Stimulated activated naive CD4-positive, alpha-beta T cell (primary cell): ENCODE measurements at places on chromosomes 4 and X.

GRCh38 chr4:124918559-124919122 lies 206.1 kb upstream of the ANKRD50 start:
- DNase-seq: no peak

DNA sequence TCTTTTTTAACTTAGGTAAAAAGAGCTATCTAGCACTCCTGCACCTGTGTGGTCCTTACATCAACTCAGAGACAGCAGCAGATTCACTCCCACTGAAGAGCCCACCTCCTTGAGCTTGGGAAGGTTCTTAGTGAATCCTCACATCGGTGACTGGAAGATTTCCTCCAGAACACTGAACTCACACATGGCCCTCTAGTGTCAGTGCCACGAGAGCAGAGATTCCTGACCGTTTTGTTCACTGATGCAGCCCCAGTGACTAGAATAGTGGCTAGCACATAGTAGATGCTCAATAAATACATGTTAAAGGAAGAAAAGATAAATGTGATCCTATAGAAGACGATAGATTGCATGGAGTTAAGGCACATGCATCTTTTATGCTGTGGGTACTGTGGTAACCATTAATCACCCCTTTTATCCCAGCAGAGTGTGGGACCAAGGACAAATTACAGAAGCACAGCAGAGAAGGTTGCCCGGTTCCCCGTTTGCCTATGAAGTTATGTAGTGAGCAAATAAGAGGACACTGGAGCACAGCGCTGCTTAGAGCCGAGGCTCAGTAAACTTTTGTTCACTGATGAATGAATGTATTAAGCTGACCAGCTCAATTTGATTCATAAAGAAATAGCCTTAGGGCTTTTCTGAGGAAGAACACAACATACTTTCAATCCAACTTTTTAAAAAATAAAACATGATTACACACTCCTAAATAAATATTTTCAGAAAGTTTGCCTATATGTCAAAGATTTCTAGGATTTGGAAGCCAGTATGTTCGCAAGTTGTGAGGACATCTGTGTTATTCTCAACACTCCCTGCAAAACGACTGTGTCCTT lies 8.7 kb downstream of the GASK1B start:
- no peak for DNase-seq

- DNase-seq: no peak
These were observed 5.9 kb downstream of the ADD1 start for GRCh38 chr4:2849267-2850152.

GRCh38 chr4:172344308-172344938 lies 531.2 kb downstream of the GALNTL6 start:
- no peak for DNase-seq

- no peak for DNase-seq
These were observed 245.9 kb downstream of the IDS start for GRCh38 chrX:149259241-149259640.

DNA sequence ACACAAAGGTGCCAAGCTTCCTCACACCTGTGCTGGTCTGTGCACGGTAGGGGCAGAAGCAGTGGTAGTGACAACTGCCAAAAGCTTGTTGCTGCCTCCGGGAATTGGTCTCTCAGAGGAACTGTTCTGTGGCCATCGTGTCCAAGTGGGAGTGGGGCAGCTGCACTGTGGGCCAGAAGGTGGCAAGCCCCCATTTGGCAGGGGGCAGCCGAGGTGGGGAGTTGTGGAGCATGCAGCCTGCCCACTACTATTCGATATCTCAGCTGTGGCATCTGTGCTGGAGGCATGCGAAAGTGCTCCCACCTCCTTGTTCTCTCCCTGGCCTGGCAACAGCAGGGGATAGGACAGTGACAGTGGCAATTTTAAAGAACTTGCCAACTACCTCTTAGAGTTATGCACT lies 192.8 kb downstream of the TBX22 start:
- DNase-seq: no peak

GRCh38 chrX:15299941-15300851 lies 15.2 kb downstream of the ASB11 start:
- no peak for DNase-seq

- DNase-seq: no peak
These were observed 57.7 kb downstream of the NAT8L start for GRCh38 chr4:2116687-2117400.

- no peak for DNase-seq
These were observed 87.2 kb upstream of the MYOZ2 start for GRCh38 chr4:119048446-119048845.

GRCh38 chrX:131273011-131273410 lies 16.1 kb downstream of the IGSF1 start:
- no peak for DNase-seq

DNA sequence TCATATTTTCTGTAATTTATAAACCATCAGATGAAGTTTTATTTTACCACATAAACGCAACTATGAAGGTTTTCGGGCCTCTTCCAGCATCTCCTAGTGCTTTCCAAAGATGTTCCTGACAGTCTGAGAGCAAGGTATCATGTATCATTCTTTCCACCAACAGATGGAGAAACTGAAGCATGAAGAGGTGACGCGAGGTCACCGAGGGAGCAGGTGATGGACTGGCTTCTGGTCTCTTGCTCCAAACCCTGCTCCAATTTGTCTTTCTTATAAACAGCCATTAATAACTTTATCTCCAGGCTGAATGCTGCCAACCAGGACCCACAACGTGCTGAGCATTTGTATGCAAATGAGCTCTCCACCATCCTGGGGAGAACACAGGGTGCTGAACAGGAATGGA lies 86.3 kb upstream of the MAML3 start:
- no peak for DNase-seq

GRCh38 chr4:125891597-125892258 lies 577.0 kb downstream of the FAT4 start:
- no peak for DNase-seq

DNA sequence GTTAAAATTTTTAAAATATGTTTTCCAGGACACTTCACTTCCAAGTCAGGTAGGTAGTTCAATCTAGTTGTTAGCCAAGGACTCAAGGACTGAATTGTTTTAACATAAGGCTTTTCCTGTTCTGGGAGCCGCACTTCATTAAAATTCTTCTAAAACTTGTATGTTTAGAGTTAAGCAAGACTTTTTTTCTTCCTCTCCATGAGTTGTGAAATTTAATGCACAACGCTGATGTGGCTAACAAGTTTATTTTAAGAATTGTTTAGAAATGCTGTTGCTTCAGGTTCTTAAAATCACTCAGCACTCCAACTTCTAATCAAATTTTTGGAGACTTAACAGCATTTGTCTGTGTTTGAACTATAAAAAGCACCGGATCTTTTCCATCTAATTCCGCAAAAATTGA lies 49.7 kb downstream of the XIAP start:
- no peak for DNase-seq

DNA sequence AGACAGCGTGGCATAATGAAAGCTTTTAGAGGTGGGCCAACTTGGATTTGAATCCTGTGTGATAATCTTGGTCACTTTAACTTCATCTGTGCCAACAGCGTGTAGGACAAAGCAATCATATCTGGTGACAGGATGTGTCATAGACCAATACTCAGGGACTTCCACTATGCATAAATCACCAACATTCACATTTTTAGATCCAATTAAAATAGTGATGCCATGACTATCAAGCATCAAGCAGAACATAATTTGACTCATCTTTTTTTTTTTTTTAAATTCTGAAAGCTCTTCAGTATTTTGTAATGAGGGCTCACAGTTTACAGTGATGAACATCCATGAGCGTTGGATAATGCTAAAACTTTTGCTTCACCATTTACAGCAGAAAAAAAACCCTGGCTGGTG lies 27.3 kb upstream of the RAPGEF2 start:
- DNase-seq: no peak

DNA sequence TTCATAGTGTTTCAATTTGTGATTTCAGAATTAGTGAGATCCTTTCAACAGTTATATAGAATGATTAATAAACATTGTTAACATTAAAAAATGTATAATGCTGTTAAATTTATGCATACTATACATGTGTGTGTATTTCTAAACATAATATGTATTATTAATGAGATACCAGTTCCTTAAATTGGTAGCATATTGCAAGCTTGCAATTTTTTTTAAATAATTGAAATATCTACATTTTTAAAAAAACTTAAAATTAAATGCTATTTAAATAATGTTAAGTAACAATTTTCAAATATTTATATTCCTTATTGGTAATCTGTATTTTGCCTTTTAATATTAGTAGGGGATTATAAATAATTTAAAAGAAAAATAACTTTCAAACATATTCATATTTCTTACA lies 1479.5 kb upstream of the PCDH7 start:
- no peak for DNase-seq

GRCh38 chr4:172652369-172652768 lies 516.2 kb upstream of the GALNT7 start:
- DNase-seq: no peak

GRCh38 chr4:119329835-119330620 lies 8.1 kb upstream of the FABP2 start:
- no peak for DNase-seq

- DNase-seq: no peak
These were observed 586.8 kb upstream of the PITX2 start for GRCh38 chr4:111209706-111210105.

GRCh38 chr4:123168812-123169211 lies 227.8 kb upstream of the SPRY1 start:
- no peak for DNase-seq

DNA sequence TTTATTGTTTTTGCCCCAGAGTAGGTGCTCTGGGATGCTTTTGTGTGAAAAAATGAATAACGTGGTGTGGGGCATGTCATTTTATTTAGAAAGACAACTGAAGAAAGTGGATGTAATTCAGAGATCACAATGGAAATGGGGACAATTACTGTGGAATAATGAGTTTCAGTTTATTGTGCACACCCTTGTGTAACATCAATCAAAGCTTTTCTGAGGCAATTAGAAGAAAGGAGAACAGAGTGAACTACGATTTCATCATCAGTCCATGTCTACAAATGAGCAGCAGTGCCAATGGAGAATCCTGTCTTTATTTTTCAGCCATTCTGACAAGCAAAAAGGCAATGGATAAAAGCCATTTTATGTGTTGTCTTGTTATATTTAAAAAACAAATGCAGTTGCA lies 339.2 kb downstream of the TMA16 start:
- DNase-seq: no peak

GRCh38 chr4:114193624-114194399 lies 214.4 kb upstream of the ARSJ start:
- DNase-seq: no peak

- no peak for DNase-seq
These were observed 33.0 kb upstream of the CPLX1 start for GRCh38 chr4:858831-859451.

GRCh38 chr4:1009542-1010394 lies 1.7 kb upstream of the FGFRL1 start:
- peak; percentile 76 for DNase-seq

DNA sequence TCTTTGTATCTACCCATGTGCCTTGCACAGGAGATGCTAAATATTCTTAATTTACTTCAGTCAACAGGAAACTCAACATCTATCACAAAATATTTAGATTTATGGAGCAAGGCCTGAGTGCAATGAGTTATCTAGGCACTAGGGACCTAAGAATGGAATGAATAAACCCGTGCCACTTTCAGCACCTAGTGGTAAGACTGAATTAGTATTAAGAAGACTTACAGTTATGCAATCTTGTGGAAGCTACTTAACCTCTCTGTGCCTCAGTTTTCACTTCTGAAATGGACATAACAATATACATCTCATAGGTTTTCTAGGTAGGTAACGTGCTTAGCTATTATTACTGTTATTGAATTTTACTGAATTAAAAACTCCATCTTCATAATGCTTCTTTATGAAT lies 144.6 kb upstream of the MAP3K15 start:
- DNase-seq: no peak

GRCh38 chr4:61254406-61254805 lies 54.3 kb downstream of the ADGRL3 start:
- DNase-seq: no peak

DNA sequence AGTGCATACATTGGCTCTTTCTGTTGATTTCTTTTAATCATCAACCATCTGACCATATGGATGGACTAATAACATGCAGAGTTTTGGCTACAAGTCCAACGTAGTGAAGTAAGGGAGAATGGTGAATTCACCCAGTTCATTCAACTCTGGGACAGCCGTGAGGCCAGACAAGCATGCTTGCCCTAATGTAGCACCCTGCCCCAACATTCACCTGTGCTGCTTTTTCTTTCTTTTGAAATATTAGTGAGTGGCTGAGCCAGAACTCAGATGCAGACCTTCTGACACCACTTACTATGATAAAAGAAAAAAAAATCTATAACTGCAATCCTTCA lies 17.5 kb downstream of the ARSJ start:
- no peak for DNase-seq

DNA sequence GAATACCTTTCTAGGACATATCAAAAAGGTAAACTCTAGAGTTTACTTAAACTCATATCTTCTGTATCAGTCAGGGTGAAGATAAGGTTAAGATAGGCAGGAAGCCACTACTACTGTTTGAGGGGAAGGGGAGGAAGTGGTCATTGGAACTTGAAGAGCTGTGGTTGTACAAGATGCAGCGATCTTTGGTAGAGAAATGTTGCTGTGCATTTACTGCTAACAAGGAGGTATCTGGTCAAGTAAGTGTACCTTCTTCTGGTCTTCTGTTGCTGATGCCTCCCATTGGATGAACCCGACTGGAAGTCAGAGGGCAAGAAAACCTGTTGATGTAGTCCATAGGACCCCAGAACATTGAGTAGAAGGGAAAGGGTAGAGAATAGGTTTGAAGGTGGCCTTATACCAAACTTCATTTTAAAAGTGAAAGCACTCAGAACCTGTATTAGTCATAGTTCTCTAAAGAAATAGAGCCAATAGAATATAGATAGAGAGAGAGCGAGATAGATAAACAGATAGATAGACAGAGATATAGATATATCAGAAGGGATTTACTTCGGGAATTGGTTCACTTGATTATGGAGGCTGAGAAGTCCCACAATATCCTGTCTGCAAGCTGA lies 47.9 kb upstream of the TSPAN5 start:
- DNase-seq: no peak

- no peak for DNase-seq
These were observed 11.9 kb downstream of the RPS6KA3 start for GRCh38 chrX:20254712-20255299.

- DNase-seq: no peak
These were observed 341.9 kb downstream of the RAB28 start for GRCh38 chr4:13142191-13142590.

DNA sequence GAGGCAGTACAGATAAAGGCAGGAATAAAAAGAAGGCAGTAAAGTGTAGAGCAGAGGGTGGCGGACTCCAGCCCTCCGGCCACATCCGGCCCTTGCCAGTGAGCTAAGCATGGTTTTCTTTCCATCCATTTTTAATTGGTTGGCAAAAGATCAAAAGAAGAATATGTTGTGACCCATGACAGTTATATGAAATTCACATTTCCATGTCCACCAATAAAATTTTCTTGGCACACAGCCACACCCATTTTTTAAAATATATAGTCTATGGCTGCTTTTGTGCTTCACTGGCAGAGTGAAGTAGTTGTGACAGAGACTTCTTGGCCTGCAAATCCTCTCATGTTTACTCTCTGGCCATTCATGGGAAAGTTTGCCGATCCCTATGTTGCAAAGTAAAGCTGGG lies 29.8 kb downstream of the SLC9A6 start:
- DNase-seq: no peak

DNA sequence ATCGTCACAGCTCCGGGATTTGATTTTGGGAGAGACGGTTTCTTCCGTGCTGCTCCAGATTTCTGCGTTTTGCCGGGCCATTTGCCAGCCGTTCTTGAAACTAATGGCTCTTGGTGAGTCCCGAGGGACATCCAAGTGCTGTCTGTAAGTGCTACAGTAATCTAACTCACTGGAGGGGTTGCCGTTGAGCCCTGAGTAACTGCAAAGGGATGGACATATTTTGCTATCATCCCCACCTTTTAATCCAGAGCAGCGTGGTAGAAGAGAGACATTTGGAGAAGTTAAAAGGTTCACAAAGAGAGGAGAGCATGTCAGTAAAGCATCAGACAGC lies 88.9 kb upstream of the PDLIM3 start:
- DNase-seq: no peak
